AG04450 (cell line): ENCODE measurements at places on chromosomes 5 and 9. TPM values are rescaled to one million over a fixed set of nuclear protein-coding genes. Genes with fewer than 3 reads are reported as not detected.

CACNA1B gene
- 0.01 TPM in 1 of 2 replicates, not detected in the other for polyA plus RNA-seq

GRCh38 chr5:132012371-132013005 is 1.0 kb upstream of the ACSL6 start:
- DNase-seq = peak; percentile 39

DPYSL3 gene
- 136 and 139 TPM in 2 replicates for polyA plus RNA-seq

PCDHA1 gene
- 0.06 and 0.09 TPM in 2 replicates for polyA plus RNA-seq

ADRA1B gene
- 0.58 and 0.98 TPM in 2 replicates for polyA plus RNA-seq

THBS4 gene
- polyA plus RNA-seq = 0.94 and 1.2 TPM in 2 replicates

IL33 gene
- 0.26 and 0.29 TPM in 2 replicates for polyA plus RNA-seq

ZNF618 gene
- polyA plus RNA-seq = 8.7 and 11.2 TPM in 2 replicates

DNA sequence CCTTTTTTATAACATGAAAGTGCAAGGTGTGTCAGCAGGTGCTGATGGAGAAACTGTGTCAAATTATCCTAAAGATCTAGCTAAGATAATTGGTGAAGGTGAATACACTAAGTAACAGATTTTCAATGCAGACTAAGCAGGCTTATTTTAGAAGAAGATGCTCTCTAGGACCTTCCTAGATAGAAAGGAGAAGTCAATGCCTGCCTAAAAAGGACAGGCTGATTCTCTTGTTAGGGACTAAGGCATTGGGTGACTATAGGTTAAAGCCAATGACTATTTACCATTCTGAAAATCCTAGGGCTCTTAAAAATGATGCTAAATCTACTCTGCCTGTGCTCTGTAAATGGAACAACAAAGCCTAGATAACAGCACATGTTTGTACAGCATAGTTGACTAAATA is 1682.4 kb downstream of the MAT2B start:
- DNase-seq = no peak

C5orf63 gene
- 2.9 and 3.2 TPM in 2 replicates for polyA plus RNA-seq

DNA sequence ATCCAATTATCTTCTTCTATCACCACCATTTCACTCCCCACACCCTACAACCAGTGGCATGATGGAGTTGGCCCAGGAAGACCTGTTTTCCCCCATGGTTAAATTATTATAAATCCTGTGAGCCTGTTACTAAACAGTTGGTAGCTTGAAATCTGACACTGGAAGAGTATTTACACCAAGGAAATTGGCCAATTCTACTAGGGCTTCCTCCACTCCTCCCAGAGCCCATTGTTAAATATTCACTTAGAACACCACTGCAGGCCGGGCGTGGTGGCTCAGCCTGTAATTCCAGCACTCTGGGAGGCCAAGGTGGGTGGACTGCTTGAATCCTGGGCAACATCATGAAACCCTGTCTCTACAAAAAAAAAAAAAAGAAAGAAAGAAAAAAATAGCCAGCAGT is 32.4 kb upstream of the CKS2 start:
- DNase-seq = no peak

SPATA31E1 gene
- 0.02 and 0.07 TPM in 2 replicates for polyA plus RNA-seq

GRCh38 chr5:109053995-109054417 is 306.3 kb downstream of the FER start:
- DNase-seq = peak; percentile 77

GRCh38 chr5:172455511-172456061 is 1.3 kb upstream of the SH3PXD2B start:
- no peak for DNase-seq

SHOC1 gene
- 0.07 and 0.15 TPM in 2 replicates for polyA plus RNA-seq

DNA sequence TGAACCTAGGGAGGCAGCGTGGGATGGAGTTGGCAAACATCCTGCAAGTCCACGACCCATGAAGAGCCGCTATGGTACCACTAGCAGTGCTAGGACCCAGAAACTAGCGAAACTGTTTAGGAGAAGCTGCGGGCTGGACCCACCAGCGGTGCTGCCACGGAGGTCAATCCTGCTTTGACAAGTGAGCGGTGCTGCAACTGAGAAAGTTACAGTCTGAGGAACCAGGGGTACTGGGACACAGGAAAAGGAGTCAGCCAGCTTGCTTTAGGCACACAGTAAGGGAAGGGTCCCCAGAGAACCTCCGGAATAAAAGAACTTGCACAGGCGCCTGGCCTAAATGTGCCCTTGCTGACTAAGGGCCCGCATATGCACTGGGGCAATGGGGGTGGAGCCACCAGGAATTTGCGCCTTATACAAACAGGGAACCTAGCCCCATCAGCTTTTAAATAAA is 23.6 kb upstream of the ANXA2R start:
- no peak for DNase-seq

DNA sequence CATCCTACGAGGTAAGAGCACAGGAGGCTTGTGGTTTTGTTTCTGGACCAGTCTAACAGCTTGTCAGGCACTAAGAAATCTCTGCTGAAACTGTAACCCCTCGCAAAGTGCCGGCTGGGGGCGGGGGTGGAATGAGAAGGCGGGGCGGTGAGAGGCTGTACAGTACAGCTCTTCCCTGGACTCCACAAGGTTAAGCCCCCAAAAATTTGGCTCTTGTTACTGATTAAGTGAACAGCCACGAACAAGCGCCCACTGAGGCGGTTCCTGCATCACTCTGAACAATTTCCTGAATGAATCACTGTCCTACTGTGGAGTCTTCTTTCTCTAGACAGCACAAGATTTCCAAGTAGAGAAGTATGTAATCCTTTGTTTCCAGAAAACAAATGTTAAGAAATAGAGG is 6.8 kb downstream of the FBP2 start:
- no peak for DNase-seq

- DNase-seq = no peak
Measured at GRCh38 chr5:57576317-57576716, 93.7 kb upstream of the ACTBL2 start.

GRCh38 chr5:40260361-40260760 is 419.4 kb upstream of the PTGER4 start:
- DNase-seq = no peak

NRARP gene
- 0.17 and 0.22 TPM in 2 replicates for polyA plus RNA-seq

TMEM267 gene
- 14.1 and 16.3 TPM in 2 replicates for polyA plus RNA-seq

PCDHB11 gene
- 0.16 and 0.25 TPM in 2 replicates for polyA plus RNA-seq

INSL6 gene
- not detected in 2 replicates for polyA plus RNA-seq

PHYHD1 gene
- polyA plus RNA-seq = 9.3 and 11.6 TPM in 2 replicates

GRCh38 chr5:127370631-127371030 is 80.0 kb downstream of the MEGF10 start:
- DNase-seq = no peak

TYRP1 gene
- polyA plus RNA-seq = 0.26 and 0.38 TPM in 2 replicates

DNA sequence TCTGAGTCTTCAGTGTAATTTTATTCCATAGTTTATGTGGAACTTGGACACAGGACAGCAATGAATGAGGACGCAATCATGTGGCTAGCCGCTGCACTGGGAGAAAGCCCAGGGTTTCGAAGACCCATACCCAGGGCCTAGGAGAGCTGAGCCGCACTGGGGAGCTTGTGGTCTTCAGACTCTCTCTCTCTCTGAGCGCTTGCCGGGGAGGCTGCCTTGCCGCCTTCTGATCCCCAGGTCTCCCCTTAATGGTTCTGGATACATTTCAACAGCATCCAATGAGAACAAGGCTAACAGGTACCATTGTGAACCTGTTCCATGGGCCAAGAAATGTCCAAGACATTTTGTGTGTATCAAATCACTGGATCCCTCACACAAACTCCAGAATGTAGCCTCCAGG is 383.4 kb downstream of the ICE1 start:
- no peak for DNase-seq

GRM6 gene
- polyA plus RNA-seq = not detected in 2 replicates

- no peak for DNase-seq
Measured at GRCh38 chr5:95649274-95649673, 2.7 kb downstream of the RFESD start.

GFPT2 gene
- polyA plus RNA-seq = 13.9 and 15.1 TPM in 2 replicates

NUTM2F gene
- not detected in 2 replicates for polyA plus RNA-seq

GRCh38 chr5:134578578-134579283 is 53.3 kb downstream of the JADE2 start:
- no peak for DNase-seq

- no peak for DNase-seq
Measured at GRCh38 chr9:81390792-81391456, 298.4 kb downstream of the TLE1 start.

- no peak for DNase-seq
Measured at GRCh38 chr9:8733131-8733954, 933.8 kb upstream of the DMAC1 start.

DNA sequence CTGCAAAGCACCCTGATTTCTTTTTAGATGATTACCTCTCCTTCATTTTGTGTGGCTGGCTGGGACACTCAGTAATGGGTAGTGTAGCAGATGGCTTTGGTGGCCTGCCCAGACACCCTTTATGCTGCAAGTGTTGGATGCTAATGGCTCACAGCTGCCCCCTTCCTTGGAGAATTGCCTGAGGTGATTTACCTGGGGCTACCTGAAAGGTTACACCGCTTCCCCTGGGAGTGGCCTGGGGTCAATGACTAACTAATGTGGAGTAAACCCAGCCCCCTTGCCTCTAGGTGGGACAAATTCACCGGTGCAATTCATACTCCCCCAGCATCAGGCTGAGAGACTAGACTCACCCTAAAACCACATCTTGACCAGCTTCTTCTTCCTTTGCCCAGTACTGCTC is 23.5 kb upstream of the HAND1 start:
- no peak for DNase-seq

DNA sequence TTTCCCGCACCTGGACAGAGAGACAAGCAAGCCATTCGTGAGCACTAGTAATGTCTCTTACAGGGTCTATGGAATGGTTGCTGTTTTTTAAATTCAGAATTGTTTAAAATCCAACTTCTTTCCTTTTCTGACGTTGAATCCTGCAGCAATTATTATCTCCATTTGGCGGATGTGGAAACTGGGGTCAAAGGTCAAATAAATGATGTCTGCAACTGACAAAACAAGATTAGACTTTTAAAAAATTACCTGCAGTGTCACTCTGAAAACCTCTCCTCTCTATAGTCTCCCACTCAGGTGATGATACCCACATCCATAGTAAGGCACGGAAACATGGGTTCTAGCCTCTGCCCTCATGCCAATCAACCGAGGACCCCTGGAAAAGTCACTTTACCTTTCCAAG is 142.7 kb upstream of the SMIM23 start:
- no peak for DNase-seq

NR5A1 gene
- polyA plus RNA-seq = not detected in 2 replicates

DNA sequence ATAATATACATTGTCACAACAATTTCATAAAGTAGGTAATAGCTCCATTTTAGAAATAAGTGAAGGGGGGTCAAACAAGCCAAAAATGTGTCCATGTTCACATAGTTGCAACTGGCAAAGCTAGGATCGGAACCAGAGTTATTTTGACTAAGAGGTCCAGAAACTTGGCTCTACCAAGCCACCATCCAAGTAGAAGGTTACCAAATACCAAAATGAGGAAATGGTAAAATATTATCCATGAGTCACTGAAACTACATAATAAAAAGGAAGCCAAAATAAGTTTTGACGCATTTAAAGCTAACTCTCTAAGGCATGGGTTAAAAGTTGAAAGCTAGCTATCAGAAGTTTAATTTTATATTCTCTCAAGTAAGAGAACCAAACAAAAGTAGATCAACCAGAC is 886.9 kb upstream of the DMAC1 start:
- no peak for DNase-seq

DNA sequence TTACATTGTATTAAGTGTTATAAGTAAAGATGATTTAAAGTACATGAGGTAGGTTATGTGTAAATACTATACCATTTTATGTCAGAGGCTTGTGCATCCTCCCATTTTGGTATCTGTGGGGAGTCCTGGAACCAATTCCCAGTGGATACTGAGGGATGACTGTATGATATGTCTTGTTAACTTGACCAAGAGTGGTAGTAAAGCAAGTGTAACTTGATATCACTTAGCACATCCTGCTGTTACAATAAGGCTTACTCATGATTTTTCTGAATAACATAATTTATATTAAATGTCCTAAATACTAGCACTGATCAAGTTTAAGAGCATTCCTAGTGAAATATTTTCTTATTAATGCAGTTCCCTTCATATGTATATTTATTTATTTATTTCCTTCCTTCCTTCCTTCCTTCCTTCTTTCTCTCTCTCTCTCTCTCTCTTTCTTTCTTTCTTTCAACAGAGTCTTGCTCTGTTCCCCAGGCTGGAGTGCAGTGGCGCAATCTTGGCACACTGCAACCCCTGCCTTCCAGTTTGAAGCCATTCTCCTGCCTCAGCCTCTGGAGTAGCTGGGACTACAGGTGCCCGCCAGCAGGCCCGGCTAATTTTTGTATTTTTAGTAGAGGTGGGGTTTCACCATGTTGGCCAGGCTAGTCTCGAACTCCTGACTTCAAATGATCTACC is 7.5 kb downstream of the NDFIP1 start:
- DNase-seq = no peak

SLC45A2 gene
- not detected in 2 replicates for polyA plus RNA-seq

DNA sequence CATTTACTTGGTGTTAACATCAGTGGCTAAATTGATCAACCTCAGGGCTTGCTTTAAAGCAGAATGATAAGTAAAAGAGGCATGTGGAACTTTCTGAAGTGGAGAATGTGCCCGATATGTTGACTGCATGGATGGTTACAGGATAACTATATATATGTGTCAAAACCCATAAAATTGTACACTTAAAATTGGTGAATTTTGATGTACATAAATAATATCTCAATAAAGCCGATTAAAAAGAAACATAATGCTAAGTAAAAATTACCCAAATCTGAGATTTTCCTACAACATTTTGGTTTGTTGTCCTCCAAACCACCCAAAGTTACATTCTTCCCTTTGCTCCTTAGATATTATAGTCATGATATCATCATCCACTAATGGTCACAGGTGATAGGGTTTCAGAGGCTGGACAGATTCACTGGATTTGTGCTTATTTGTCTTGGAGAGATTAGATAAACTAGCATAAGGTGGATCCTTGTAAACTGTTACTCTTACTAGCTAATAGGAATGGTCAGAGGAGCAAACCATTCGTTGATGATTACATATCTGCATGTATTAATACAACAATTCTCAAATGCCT is 119.7 kb upstream of the RPS23 start:
- DNase-seq = no peak

PKD2L2 gene
- 0.09 TPM in 1 of 2 replicates, not detected in the other for polyA plus RNA-seq
